ENCODE measurements at places on chromosomes 12 and 14.

DNA sequence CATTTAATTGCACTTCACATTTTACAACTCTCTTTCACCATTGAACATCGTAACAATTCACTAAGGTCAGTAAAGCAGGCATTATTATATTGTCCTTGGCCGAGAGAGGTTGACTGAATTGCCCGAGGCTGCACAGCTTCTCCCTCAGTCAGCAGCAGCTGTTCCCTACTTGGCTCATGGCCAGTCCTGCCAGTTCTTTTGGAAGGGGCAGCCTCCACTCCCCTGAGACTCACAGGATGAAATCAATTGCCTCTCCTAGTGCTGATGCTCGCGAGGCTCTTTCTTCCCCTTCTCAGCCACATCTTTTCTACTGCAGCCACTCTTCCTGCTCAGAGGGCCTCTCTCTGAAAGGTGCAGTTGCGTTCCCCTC is 79.9 kb upstream of the KCNA1 start:
- no peak for DNase-seq

DNA sequence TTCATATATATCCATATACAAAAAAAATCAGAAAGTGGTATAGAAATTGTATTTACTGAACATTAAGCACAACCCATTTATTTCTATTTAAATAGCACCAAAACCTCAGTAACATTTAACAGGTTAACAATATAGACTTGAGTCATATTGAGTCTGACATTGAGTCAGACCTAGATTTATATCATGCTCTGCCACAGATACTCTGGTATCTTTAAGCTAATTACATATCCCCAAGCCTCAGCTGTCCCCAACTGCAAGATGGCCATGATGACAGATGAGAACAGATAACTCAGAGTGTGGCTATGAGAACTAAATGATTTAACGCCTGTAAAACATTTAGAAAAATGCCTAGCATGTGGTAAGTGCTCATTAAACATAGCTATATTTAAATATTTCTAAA is 40.3 kb downstream of the IFNG start:
- no peak for DNase-seq

GRCh38 chr12:109641422-109641821 is 67.8 kb downstream of the MVK start:
- no peak for DNase-seq

DNA sequence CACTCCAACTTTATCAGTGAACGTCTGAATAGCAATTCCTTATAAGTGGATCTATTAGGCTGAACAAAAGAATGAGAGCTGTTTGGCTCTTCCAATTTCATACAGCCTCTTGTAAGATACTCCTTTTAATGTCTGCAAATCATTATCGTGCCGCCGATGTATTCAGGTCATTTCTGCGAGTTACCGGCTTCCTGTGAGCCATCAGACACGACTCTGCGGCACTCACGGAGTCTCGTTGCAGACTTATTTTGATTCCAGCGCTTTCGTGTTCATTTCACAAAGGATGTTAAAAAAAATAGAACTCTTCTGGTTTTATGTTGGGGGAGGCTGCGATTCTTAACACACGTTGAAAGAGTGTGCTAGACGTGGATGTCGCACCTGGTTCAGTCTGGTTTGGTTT is 106.6 kb downstream of the GLT1D1 start:
- no peak for DNase-seq

Measured in stimulated activated CD8-positive, alpha-beta memory T cell treated with anti-CD3 and anti-CD28 coated beads, Interleukin-12 subunit alpha, Interleukin-12 subunit beta, amount 100 ng/mL, for 1 hour (primary cell).